CD8-positive, alpha-beta memory T cell (primary cell): ENCODE measurements at places on chromosomes 2 and 18. TPM values are rescaled to one million over a fixed set of nuclear protein-coding genes. Genes with fewer than 3 reads are reported as not detected.

GRCh38 chr2:158127380-158127804 is 25.7 kb downstream of the UPP2 start:
- no peak overlapping the region for H3K27ac ChIP-seq
- no peak for DNase-seq
- no peaks in the 10 kb centered on the region for H3K27me3 ChIP-seq

- peaks cover 7% of the 10 kb centered on the region for H3K4me1 ChIP-seq
- no peak overlapping the region for H3K4me3 ChIP-seq
- peaks cover 16% of the 10 kb centered on the region for H3K27me3 ChIP-seq
- no peak for DNase-seq
These were observed 11.4 kb downstream of the SIX3 start for GRCh38 chr2:44952806-44953498.

- H3K27ac ChIP-seq, result peak overlapping the region; percentile 98
- no peak for DNase-seq
- peaks cover 39% of the 10 kb centered on the region for H3K4me1 ChIP-seq
- H3K36me3 ChIP-seq, result no peaks in the 10 kb centered on the region
- H3K27me3 ChIP-seq, result no peaks in the 10 kb centered on the region
- H3K4me3 ChIP-seq, result no peak overlapping the region
These were observed 2.1 kb downstream of the ATAD2B start for GRCh38 chr2:23924589-23925359.

- DNase-seq, result no peak
- H3K36me3 ChIP-seq, result no peaks in the 10 kb centered on the region
- H3K4me1 ChIP-seq, result no peaks in the 10 kb centered on the region
- no peaks in the 10 kb centered on the region for H3K27me3 ChIP-seq
These were observed 83.6 kb upstream of the PIK3C3 start for GRCh38 chr18:41871229-41872000.

- no peak overlapping the region for H3K27ac ChIP-seq
- H3K4me1 ChIP-seq, result peaks cover 2% of the 10 kb centered on the region
- H3K4me3 ChIP-seq, result no peak overlapping the region
- DNase-seq, result no peak
- no peaks in the 10 kb centered on the region for H3K36me3 ChIP-seq
These were observed 40.0 kb upstream of the DNAH7 start for GRCh38 chr2:196108604-196109003.

- no peaks in the 10 kb centered on the region for H3K36me3 ChIP-seq
- H3K4me1 ChIP-seq, result no peaks in the 10 kb centered on the region
- H3K27me3 ChIP-seq, result no peaks in the 10 kb centered on the region
- H3K27ac ChIP-seq, result no peak overlapping the region
These were observed 9.2 kb downstream of the FKBP1B start for GRCh38 chr2:24058564-24059271.

Gene C2orf80
- total RNA-seq, result not detected

Gene G6PC2
- total RNA-seq, result not detected
